EH (cell line): ENCODE measurements at places on chromosomes 1 and 21.
A peak's percentile ranks its signal among the peaks of the same experiment; 100 is the strongest.

DNA sequence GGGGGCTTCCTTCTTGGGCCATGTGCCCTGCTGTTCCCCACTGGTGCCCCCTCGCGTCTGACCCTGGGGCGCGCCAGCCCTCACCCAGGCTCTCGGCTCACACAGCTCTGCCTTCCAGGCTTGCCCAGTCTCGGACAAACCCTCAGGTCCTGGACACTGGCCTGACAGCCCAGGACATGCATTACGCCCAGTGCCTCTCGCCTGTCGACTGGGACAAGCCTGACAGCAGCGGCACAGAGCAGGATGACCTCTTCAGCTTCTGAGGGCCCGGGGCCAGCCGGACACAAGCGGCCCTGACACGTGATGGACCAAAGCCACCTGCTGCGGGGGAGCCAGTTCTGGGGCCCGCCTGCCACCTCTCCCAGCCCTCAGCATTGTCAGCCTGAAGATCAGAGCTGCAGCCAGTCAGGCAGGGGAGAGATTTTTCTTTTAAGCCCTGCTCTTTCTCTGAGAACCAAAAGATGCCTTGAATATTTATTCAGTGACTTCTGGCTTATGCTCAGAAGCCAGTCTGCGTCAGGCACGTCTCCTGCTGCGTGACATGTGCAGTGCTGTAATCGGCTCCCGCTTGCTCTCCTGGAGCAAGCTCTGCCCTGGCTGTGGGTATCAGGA lies 23.4 kb downstream of the LDLRAP1 start:
- DNase-seq: peak; percentile 95

DNA sequence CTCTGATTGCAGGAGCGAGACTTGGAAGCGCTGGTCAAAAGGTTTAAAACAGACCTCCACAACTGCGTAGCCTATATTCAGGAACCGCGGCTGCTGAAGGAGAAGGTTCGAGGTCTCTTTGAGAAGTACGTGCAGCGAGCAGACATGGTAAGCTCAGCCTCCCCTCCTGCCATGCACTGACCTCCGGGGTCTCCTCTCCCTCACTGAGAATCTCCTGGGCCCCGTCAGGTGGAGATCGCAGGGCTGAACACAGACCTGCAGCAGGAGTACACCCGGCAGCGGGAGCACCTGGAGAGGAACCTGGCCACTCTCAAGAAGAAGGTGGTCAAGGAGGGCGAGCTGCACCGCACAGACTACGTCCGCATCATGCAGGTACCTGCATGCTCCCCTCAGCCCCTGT lies 35.5 kb upstream of the TMEM125 start:
- no peak for DNase-seq

DNA sequence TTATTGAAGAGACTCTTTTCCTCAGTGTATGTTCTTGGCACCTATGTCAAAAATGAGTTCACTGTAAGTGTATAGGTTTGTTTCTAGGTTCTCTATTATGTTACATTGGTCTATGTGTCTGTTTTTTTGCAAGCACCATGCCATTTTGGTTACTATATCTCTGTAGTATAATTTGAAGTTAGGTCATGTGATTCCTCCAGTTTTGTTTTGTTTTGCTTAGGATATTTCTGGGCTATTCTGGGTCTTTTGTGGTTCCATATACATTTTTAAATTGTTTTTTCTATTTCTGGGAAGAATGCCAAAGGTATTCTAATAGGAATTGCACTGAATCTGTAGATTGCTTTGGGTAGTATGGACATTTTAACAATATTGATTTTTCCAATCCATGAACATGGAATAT lies 13.2 kb downstream of the TMED5 start:
- DNase-seq: no peak

DNA sequence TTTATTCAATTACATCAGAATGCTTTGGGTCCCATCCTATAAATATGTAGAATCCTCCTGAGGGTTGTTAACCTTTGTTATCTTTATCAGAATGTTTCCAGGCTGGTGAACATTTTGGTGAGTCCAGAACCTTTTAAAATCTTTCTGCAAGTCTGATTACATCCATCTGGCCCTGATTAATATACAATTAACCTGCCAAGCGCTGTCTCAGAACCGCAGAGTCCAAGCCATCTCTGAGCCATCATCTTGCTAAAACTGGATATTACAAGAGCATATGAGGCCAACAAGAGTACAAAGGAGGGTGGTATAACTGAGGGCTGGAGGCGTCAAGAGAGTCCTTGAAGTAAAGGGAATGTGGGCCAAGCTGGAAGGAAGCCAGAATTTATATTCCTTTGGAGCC lies 88.6 kb upstream of the ZC3H11B start:
- no peak for DNase-seq

- peak; percentile 99 for DNase-seq
Measured at GRCh38 chr1:3312898-3313575, 141.4 kb upstream of the ARHGEF16 start.

DNA sequence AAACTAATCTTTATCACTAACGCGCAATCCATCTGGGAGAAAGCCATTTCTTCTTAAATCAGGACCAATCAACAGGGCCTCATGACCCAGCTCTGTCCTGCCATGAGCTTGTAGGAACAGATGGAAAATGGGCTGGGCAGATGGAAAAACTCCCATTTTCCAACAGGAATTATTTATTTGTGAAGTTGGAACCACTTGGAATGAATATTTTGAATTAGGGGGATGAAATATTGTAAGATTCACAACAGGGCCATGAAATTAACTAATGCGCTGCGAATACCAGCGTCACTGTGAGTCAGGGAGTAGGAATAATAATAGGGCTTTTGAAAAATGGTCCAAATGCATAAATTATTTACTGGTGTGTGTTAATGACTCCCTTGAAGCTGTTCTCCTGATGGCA lies 53.1 kb upstream of the CYP2J2 start:
- no peak for DNase-seq

- no peak for DNase-seq
Measured at GRCh38 chr1:32759997-32760623, 57.0 kb downstream of the YARS1 start.

GRCh38 chr1:247448107-247448791 lies 9.7 kb downstream of the OR2B11 start:
- peak; percentile 41 for DNase-seq

DNA sequence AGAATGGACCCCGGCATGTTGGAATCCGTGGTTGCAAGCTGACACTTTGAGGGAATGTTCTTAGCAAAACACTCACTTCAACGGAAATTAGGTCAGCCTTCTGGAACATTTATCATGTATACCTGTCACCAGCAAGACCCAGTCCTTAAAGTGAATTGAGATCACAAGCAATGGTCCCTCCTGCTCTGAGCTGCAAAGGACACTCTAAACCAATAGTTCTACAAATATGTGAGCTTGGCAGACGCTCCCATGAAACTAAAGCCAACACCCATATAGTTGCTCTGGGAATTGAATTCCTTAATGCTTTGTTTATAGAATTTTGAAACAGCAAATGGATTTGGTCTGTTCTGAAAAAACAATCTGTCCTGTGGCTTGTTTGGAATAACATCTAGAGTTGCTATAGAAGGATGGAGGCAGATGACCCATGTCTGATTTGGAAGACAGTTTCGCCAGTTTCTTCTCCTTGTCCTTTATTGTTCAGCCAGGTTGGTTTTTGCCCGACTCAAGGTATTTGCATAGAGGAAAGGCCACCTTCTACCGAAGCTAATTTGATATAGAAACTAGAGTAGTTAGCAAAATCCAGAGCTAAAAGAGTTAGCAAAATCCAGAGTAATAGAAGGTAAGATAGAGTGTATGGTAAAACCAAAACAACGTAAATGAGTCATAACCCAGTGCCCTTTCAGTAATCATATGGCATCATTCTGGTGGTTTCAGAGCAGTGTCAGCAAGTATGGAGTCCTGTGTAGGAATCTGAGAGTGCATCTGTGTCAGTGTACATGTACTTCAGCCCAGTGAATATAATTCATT lies 236.2 kb downstream of the NFIA start:
- peak; percentile 64 for DNase-seq

GRCh38 chr1:248755517-248755916 lies at the start of gene LYPD8:
Gene LYPD8 (minus strand): TSS chr1:248755759. CDS start chr1:248751081, 4,678 bp downstream.
- DNase-seq: no peak

- DNase-seq: peak; percentile 45
Measured at GRCh38 chr1:117541003-117541402, 64.8 kb upstream of the TENT5C start.

GRCh38 chr1:53918343-53918742 lies 24.4 kb downstream of the DIO1 start:
- DNase-seq: no peak

- no peak for DNase-seq
Measured at GRCh38 chr21:39472786-39473185, 21.0 kb downstream of the SH3BGR start.

DNA sequence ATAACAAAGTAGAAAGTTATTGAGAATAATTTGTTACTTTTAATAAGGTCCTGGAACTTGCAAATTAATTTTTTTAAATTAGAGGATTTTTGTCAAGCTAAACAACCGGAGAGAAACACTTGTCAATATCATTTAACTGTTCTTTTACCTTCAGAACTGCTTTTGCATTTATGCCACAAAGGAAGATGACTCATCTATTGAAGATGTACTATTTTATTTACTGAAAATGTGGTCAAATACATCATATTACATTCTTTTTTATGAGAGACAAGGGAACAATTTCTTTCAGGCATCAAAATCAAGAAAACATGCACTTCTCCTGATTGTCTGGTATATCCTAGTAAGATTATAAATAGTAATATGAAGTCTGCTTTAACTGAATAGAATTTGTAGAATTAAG lies 558.2 kb upstream of the PRMT6 start:
- DNase-seq: no peak

- peak; percentile 15 for DNase-seq
Measured at GRCh38 chr1:209733409-209734192, 22.3 kb upstream of the TRAF3IP3 start.

GRCh38 chr1:151130987-151131586 lies 15.3 kb downstream of the SEMA6C start:
- DNase-seq: peak; percentile 86

GRCh38 chr1:102628109-102628613 lies 480.2 kb downstream of the COL11A1 start:
- DNase-seq: peak; percentile 34

DNA sequence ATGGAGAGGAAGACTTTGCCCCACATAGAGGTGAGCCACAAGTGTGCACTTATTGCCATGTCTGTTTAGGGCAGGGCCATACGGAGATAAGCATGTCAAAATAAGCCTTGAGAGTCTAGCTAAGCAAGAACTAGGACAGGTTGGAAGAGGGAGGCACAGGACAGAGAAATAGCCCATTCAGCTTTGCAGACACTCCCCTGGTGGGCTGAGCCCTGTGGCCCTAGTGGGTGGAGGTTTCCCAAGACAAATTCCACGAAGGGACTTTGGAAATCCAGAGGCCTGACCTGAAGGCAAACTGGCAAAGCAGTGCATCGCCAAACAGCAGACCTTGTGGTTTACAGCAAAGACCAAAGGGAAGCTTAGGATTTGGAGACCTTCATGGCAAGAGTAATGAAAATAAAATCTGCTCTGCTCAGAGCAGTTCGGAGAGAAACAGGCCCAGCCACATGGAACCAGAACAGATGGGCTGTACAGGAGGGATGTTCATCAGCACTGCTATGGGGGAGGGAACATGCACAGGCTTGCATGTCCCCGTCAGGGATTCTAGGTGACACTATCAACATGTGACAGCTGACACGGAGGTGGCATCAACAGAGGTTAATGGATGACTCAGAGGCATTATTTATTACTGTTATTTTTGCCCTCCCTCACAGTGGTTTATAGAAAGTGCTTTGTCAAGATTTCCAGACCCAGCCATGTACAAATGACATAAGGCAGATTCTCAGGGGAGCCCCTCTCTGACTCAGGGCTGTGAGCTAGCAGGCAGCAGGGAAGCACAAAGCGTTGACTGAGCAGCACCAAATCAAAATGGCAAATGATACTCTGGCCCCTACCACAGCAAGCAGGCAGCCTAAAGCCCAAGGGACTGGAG lies 90.1 kb upstream of the IRF2BP2 start:
- peak; percentile 69 for DNase-seq

DNA sequence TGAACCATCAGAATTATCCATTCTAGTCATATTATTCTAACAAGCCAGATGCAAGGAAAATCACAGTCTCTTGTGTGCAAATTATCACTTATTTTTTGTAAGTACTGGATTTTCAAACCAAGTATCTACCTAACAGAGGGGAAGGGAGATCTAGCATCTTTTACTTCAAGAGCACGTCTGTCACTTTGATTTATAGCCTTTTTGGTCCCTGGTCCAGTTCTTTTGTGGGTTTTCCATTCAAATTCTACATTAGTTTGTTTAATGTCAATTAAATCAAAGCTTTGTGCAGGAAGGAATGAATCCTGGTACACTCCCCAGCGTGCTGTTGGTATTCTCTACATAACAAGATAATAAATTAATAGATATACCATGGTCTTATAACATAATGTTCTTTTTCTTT lies 43.6 kb downstream of the ERG start:
- no peak for DNase-seq

DNA sequence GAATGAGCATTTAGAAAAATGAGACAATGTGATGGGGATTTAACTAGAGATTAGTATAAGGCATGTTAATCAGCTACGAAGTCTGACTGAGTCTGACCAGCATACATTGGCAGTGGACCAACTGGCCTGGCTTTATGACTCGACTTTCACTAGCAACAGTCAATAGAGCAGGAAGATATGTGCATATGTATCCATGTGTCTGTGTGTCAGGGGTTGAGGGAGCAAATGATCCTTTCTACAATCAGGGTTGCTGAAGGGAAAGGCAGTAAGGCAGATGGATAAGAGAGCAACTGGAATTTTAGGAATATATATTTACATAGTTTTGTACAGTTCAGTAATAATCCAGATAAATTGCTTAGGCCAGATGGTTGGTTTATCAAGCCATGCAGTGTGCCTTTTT lies 645.6 kb downstream of the PLA2G4A start:
- DNase-seq: peak; percentile 38

GRCh38 chr1:223887747-223888418 lies 42.1 kb upstream of the TP53BP2 start:
- DNase-seq: peak; percentile 100

DNA sequence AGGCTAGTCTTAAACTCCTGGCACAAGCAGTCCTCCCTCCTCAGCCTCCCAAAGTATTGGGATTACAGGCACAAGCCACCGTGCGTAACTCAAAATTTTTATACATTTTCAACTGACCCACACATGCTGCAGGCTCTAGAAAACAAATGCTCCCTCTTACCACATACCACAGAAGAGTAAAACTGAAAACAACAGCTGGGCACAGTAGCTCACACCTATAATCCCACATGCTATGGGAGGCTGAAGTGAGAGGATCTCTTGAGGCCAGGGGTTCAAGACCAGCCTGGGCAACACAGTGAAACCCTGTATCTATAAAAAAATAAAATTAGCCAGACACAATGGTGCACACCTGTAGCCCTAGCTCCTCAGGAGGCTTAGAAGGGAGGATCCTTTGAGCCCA lies 56.7 kb downstream of the AKT3 start:
- no peak for DNase-seq
